ENCODE measurements at places on chromosomes 16 and 17.

GRCh38 chr16:11219178-11219577 is 36.8 kb downstream of the SOCS1 start:
- DNase-seq, result no peak

DNA sequence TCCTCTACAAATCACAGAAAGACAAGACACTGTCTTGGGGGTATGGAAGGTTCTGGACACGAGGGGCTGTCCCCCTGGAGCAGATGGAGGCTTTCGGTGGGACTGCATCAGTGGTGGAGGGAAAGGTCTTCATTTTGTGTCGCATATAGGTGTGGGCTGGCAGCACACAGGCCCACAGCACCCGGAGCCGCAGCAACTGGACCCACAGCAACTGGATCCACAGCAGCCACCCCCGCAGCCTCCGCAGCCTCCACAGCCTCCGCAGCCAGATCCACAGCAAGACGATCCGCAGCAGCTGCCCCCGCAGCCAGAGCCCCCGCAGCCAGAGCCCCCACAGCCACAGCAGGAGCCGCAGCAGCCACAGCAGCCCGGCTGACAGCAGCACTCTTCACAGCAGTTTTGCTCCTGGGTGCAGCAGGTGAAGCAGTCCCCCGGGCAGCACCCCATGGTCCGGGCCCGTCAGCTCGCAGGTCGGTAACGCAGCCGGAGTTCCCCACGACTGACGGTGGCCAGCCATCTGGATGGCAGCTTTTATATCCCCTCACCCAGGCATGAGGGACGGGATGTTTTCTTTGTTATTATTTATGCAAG is at the start of gene KRTAP17-1:
Gene KRTAP17-1 (minus strand): TSS at position 507 of the 591 bp plus-strand sequence. CDS start 60 bp downstream, at position 447.
- no peak for DNase-seq

- no peak for DNase-seq
These were observed 81.1 kb downstream of the FTO start for GRCh38 chr16:53785044-53785443.

GRCh38 chr16:56372013-56372634 is 53.2 kb downstream of the AMFR start:
- DNase-seq, result no peak

DNA sequence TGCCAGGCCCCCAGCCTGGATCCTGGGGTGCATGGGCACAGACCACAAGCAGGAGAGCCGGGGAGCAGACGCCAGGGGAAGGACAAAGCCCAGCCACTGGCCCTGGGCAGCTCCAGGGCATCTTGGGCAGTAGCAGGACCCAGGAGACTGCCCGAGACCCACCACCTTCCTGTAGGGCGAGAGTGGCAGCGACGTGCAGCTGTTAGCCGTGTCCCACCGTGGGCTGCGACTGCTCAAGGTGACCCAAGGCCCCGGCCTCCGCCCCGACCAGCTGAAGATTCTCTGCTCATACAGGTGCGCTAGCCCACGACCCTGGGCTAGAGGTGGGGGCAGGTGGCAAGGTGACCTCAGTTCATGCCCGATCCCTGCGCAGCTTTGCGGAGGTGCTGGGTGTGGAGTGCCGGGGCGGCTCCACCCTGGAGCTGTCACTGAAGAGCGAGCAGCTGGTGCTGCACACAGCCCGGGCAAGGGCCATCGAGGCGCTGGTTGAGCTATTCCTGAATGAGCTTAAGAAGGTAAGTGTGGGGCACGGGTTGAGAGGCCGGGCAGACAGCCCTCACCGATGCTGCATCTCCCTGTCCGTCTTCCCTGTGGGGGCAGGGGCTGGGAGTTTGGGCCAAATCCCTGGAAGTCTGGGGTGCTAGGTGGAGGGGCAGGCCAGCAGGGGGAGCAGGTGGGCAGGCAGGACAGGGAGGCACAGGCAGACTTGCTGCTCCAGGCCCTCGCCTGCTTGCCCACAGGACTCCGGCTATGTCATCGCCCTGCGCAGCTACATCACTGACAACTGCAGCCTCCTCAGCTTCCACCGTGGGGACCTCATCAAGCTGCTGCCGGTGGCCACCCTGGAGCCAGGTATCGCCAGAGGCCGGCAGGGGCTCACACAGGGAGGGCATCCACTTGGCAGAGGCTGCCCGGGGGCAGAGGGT is 13.5 kb upstream of the SMIM5 start:
- no peak for DNase-seq

- DNase-seq, result no peak
These were observed 1.3 kb downstream of the CDR2 start for GRCh38 chr16:22372882-22373661.

DNA sequence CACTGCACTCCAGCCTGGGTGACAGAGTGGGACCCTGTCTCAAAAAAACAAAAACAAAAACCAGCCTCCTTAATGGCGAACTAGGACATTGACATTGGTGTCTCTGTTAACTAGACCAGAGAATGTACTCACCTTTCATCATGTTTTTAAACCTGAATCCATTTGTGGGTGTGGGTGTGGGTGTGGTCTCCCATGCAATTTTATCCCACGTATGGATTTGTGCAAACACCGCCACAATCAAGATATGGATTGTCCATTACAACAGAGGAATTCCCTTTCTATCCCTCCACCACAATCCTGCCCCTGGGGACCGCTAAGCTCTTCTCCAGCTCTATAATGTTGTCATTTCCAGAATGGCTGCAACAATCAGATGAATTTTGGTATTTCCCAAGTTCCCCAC is 49.9 kb downstream of the DNAH17 start:
- DNase-seq, result no peak

DNA sequence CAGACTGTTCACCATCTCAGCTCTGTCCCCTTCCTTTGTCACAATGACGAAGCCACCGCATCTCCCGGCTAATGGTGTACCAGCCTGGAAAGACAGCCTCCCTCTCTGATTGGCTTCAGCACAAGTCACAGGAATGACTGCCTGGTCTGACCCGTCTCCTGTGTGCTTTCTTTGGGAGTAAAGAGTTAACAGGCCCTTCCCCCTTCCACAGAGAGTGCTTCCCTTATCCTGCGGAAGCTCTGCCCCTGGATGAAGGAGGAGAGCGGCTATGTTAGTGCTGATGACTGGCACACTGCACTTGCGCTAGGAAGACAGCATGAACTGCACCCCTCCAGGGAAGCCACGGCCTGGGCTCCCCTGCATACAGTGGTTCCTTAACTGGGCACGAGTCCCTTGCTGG is 11.3 kb downstream of the USB1 start:
- no peak for DNase-seq

DNA sequence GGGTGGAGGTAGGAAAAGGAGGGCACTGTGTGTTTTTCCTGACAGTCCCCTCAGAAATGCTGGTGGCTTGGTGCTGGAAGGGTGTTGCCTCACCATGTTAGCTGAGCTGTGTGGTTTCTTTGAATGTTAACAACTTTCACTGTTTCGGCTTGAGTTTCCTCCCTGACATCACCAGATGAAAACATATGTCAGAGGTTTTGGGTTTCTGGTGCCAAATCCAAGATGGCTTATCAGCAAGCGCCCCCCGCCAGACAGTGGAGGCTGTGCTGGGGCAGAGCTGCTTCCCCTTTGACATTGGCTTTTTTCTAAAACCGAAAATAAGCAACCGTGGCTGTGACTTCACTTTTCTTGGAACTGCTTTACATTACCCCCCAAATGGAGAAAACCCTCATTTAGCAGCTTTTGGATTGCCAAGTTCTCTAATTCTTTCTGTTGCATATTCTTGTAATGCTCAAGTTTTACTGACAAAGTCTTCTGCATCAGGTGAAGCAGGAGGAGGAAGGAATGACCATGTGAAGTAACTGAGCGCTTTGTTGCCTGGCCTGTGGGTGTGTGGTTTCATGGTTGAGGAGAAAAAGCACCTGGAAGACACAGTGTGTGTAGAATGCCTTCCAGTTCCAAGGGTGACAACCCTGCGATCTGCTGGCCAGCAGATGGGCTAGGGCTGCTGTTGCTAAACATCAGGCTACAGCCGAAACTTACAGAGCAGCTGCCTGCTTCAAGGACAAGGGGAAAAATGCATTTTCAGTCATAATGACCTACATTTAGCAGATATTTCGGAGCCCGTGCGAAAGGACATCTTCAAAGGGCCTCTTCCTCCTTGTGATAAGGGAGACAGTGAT is 9.7 kb downstream of the RMI2 start:
- no peak for DNase-seq

DNA sequence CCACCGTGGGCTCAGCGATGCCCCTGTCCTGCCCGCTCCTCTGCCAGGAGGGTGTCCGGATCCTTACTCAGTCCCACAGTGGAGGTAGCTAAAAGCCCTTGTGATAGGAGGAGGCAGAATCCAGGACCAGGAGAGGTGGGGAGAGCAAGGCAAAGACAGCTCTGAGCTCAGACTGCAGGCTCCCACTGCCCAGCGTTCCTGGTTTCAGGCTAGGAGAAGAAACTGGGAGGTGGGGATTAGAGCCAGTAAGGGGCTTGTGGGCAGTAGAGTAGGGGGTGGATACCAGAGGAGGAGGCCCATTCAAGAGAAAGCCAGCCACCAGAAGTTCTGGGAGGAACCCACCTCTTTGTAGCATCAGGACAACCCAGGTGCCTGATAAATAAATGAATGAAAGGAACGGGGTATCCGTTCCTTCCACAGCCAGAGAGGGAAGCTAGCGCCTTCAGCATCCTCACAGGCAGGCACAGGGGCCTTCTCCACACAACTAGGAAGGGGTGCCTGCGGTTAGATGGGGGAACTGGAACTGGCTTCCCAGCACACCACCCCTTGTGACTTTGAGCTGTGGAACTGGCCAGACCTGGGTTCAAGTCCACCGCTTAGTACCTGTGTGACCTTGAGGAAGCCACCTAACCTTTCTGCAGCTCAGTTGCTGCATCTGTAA is 2.3 kb downstream of the IL21R start:
- DNase-seq, result no peak

DNA sequence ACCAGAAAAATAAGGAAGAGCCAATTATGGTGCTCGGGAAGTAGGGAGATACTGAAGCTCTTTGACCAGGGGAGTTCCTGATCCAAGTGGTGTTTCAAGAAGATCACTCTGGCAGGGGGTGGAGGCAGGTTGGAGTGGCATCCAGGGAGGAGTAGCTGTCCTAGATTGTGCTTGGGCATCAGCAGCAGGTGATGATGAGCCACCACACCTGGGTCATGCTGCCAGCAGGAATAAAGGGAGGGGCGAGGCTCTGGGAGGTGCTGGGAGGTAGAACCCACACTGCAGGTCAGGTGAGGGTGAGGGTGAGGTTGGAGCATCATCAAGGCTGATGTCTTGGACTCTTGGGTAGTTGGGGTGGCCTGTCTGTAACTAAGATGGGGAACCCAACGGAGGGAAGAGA is 35.4 kb upstream of the ADGRG1 start:
- no peak for DNase-seq

GRCh38 chr16:66717112-66717675 is 20.7 kb upstream of the CMTM4 start:
- no peak for DNase-seq

DNA sequence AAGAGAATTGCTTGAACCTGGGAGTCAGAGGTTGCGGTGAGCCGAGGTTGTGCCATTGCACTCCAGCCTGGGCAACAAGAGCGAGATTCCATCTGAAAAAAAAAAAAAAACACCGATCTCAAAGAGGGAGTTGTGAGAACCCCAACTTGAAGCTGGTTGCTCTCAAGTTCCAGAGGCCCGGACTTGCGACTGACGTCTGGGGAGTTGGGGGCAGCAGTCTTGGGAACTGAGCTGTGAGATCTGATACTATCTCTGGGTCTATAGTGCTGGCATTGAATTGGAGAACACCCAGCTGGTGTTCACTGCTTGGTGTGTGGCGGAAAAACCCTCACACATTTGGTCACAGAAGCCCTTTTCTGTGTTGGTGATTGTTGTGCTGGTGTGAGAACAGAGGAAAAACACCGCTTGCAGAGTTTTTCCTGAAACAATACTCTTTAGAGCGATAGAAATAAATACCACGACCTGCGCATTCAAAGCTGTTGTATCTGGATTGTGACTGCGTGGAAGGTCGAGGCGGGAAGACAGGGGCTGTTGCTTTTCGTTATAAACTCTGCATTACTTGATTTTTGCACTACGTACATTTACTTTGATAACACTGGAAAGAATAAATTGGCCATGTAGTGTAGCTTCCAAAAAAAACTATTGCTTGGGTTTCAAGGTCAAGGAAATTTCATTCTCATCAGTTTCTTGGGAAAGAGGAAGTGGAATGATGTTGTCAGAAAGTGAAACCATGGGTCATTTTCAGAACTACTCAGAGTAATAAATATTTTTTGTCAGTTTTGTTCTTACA is 8.8 kb downstream of the SCIMP start:
- DNase-seq, result no peak

GRCh38 chr17:302300-302698 is 50.3 kb downstream of the RPH3AL start:
- DNase-seq, result no peak

DNA sequence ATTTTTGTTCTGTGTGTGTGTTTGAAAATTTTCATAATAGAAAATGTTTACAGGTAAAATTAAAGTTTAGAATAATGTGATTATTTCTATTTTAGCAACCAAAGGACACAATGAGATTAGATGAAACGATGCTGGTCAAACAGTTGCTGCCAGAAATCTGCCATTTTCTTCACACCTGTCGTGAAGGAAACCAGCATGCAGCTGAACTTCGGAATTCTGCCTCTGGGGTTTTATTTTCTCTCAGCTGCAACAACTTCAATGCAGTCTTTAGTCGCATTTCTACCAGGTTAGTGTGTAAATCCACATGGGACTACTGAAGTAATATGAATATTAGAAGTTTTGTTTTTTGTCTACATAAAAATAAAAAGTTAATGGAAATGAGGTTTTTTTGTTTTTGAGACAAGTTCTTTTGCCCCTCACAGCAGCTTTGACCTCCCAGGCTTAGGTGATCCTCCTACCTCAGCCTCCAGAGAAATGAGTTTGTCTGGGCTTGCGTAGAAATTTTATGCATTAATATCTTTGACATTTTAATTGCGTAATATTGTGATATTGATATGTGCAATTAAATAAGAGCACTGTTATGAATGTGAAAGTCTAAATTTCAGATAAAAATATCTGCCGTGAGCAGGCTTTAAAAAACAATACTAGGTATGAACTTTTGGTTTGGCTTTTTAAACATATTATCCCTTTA is 68.5 kb downstream of the NF1 start:
- DNase-seq, result no peak

DNA sequence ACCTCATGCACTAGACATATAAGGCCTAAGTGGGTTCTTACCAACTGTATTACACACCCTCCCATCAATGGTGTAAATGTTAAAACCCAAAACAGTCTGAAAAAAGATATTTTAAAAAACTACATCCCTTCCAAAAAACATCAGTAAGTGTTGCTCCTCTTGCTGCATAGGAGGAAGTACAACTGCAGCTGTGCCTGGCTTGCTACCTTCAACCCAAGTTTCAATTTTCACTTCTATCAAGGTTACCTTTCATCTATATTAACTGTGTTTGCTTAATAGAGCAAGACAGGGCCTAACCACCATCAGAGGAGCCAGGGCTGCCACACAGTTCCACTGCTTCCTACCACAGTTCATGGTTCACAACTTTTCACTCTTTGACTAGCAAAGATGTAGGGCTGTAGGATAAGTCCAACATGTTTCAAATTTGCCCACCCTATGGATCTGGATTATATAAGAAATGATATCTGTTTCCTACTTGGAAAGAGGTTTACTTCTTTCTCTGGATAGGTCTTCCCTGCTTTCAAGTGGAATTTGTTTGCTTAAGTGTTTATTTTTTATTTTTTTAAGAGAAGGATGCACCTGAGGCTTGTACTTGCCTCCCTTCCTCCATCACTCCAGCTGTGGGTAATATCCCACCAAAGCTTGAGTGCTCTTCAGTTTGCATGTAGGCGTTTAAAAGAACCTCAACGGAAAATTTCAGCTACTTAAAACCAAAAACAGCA is 56.7 kb downstream of the GRB7 start:
- DNase-seq, result no peak

- no peak for DNase-seq
These were observed 16.4 kb upstream of the KRT19 start for GRCh38 chr17:41544491-41544892.

GRCh38 chr16:78249832-78250231 is 150.4 kb downstream of the WWOX start:
- DNase-seq, result no peak

Data from cerebellar nuclear complex (tissue), 1 donor.